Muscle of leg (tissue), 16 donors: ENCODE measurements at places on chromosomes 3 and 15. TPM values are rescaled to one million over a fixed set of nuclear protein-coding genes. Genes with fewer than 3 reads are reported as not detected.

- no peak for DNase-seq
These were observed 41.1 kb upstream of the PLSCR5 start for GRCh38 chr3:146646261-146646660.

GRCh38 chr3:44954962-44955361 lies 21.0 kb downstream of the ZDHHC3 start:
- DNase-seq: no peak

GRCh38 chr3:46671541-46672348 lies 21.7 kb downstream of the ALS2CL start:
- DNase-seq: no peak

DNA sequence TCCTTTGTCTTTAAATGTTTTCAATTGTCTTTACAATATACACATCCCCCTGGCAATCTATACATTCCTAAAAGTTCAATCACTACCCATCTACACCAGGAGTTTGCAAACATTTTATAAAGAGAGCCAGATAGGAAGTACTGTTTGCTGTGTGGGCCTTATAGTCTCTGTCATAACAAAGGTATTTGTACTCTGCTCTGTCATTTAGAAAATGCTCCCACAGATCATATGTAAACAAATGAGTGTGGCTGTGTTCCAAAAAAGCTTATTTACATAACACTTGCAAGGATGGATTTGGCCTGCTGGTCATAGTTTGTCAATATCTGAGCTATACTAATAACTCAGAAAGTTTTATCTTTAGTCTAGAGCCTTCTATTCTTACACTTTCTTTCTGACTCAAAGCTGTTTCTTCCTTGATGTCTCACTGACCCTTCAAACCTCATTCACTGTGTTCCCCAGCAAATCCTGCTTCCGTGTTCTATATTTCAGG lies 511.9 kb downstream of the GBE1 start:
- no peak for DNase-seq

GRCh38 chr15:33654860-33655259 lies 313.4 kb upstream of the CHRM5 start:
- peak; percentile 34 for DNase-seq

DNA sequence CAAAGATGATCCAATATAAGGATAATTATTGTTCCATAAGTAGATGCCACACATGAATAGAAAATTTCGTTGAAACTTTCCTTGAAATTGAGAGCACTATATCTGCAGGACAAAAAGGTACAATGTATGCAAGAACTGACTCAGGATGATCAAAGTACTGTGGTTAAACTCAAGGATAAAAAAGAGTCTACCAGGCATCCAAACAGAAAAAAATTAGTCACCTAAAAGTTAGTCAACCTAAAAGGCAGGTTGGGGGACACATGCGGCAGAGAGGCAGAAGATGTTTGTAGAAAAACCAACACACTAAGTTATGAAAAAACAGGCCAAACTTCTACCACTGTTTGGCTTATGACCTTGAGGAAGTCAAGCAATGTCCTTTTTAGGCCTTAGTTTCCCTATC lies 68.7 kb downstream of the GSK3B start:
- no peak for DNase-seq

Gene RARRES1
- 5.2 TPM for polyA plus RNA-seq
